ENCODE measurements at places on chromosomes 16 and 17.

DNA sequence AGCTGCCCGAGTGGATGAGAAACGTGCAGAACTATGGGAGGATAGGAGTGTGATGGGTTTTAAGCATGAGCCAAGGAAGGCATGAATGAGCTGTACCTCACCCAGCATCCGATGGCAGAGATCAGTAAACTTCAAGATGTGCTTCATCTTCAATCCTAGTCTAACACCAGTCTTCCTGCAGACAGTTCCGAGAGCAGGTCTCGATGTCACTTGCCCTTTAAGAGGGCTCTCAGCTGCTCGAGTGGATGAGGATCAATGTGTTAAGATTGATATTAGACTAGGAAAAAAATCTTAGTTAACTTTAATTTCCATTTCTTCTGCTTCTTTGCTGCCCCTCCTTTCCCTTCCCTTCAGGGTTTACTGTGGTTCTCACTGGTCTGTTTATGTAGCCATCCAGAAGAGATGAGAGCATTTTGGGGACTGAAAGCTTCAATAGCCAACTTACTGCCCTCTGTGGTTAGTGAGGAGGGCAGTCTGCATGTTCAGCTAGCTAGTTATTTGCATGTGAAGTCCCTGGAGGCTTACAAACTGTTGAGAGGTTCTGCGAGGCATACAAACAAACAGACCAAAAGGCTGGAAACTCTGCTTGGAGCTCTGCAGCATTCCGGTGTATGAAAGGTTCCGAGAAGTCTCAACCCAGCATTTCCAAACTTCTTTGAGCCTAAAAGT lies 15.3 kb downstream of the KLHL36 start:
- DNase-seq: no peak

DNA sequence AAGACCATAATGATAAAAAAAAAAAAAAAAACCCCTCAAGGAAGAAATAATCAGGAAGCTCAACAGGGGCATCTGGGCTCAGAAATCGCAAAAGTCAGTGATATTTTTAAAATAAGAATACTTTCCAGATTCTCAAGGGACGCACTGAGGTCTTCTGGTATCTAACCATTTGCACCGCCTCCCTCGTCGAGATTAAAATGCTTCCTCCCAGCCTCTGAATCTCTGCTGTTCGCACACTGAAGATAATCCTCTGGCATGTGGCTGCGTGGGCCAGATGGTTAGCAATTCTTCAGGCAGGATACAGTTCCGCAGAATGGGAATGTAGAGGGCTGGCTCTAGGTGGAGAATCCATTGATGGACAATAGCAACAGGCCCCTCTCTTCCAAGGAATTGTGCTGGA lies 211.7 kb upstream of the CDH5 start:
- DNase-seq: no peak

GRCh38 chr17:56798916-56799315 lies 34.8 kb downstream of the C17orf67 start:
- no peak for DNase-seq

- DNase-seq: no peak
Observed at GRCh38 chr17:59786213-59786535, 78.7 kb downstream of the VMP1 start.

- no peak for DNase-seq
Observed at GRCh38 chr16:57477531-57478202, 8.6 kb downstream of the DOK4 start.

DNA sequence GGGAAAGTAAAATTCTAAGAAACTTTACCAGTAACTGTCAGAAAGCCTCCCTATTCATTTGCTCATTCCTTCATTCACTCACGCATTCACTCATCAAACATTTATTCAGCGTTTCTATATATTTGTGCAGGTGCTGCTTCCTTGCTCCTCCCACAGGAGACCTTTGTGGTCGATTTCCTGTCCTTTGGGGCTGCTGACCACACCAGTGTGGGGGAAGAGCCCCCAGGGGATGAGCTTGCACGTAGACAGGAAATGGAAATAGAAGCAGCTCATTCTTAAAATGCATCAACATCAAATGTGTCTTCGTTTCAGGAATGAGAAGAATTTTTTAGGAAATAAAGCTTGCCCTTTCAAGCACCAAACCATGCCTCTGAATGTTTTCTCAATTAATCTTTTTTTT lies 9.6 kb downstream of the PIK3R6 start:
- DNase-seq: no peak

DNA sequence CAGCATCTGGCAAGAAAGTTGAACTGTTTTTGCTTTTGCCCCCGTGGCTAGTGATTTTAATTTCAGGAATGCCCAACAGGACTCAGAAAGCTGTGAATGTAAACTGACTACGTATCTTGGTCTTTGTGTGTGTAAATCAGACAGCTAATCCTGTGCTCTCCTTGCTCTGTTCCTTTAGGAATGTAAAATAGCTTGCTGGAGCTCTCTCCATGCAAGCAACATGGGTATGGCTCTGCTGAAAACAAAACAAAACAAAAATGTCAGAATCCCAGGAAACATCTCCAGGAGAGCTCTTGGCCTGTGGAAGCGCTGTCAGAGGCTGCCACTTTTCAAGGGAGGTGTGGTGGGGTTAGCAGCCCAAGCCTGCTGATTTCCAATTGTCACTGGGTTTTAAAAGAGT lies 161.8 kb upstream of the NOG start:
- no peak for DNase-seq

DNA sequence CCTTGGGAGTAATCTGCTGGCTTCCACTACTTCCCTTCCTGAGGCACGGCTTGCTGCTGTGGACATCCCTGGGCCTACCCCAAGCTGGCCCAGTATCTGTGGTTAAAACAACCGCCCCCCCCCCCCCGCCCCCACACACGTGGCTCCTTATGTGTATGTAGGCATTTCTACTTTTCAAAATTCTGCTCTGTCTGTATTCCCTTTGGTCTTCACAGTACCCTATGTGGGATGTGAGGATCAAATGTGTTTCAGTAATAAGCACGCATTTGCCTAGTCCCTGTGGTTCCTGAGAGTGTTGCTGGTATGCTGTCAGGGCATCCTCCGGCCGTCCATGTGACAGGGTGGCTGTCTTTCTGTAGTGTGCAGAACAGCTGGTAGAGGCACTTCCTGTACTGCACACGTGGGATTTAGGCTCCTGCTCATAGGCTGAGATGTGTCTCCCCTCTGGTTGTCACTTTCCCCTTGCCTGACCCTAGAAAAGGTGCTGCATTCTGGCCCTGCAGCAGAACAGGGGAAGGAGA lies 2.2 kb downstream of the NT5M start:
- DNase-seq: no peak

DNA sequence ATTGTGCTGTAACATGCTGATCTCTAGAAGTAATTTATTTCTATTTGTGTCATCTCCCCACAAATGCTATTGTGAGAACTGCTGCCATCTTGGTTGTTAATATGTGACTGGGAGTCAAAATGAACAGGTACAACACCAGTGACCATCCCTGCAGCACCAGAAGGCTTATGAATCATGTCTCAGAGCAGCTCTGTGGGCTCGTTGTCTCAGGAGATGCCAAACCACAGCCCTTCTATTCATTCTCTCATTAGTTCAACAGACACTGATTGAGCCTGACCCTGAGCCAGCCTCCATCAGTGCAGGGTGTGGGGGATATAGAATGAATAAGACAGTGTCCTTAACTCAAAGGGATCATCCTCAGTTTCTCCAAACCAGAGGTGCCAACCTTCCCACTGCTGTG lies 92.5 kb downstream of the UTP18 start:
- DNase-seq: no peak

- no peak for DNase-seq
Observed at GRCh38 chr16:54862529-54862928, 68.1 kb upstream of the IRX5 start.

GRCh38 chr16:46980926-46981325 lies 7.5 kb upstream of the DNAJA2 start:
- DNase-seq: no peak

GRCh38 chr17:65918500-65918899 lies 273.4 kb downstream of the CEP112 start:
- no peak for DNase-seq

- DNase-seq: no peak
Observed at GRCh38 chr17:70377654-70378053, 208.3 kb downstream of the KCNJ2 start.

- DNase-seq: peak; percentile 90
Observed at GRCh38 chr17:37844158-37844976, 79.8 kb upstream of the TBC1D3K start.

GRCh38 chr16:54277845-54278703 lies 8.5 kb downstream of the IRX3 start:
- peak; percentile 64 for DNase-seq
